ENCODE measurements at places on chromosomes 1 and 21.

DNA sequence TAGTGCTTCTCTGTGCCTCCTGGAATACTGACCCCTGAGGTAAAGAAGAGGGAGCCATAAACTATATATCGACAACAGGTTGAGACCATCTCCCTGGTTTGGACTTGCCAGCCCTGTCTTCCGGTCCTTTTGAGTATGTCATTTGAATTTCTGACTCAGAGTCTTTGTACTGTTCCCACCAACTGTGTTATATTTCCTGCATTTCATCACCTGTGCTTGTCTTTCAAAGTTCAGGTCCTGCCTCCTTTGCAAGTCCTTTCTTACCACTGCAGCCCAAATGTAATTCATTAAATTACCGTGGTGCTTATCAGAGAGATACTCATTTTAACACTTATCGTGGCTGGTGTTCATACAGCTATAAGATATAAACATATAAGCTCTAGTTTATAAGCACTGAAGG is 10.7 kb downstream of the AK5 start:
- no peak for DNase-seq

DNA sequence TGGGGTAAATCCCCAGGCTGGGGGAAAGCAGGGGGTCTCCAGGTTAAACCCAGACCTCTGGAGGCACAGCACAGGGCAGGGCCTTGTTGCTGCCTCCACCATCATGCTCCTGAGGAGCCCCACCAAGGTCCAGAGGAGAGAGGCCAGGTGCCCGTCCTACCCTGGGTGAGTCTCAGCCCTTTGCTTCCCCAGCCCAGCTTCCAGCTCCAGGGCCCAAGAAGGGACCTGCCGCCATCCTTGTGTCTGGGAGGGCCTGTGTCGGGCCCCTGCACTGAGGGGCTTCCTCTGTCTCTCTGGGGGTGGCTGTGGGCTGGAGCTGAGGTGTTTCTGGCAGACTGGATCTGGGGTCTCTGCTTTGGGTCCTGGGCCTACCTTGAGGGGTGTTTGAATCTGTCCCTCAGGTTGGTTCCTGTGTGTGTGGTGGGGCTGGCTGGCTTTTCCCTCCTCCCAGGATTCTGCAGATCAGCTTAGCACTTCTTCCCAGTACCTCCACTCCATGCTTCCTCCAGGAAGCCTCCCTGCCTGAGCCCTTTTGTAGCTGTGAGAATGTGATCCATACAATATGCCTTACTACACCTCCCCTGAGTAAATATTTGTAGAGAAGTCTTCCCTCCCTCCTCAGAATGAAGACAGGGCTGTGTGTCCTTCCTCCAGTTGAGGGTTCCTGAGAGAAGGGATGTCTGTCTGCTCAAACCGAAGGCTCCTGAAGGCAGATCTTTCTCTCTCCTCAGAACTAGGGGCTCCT is 6.2 kb downstream of the GPR3 start:
- DNase-seq: no peak

DNA sequence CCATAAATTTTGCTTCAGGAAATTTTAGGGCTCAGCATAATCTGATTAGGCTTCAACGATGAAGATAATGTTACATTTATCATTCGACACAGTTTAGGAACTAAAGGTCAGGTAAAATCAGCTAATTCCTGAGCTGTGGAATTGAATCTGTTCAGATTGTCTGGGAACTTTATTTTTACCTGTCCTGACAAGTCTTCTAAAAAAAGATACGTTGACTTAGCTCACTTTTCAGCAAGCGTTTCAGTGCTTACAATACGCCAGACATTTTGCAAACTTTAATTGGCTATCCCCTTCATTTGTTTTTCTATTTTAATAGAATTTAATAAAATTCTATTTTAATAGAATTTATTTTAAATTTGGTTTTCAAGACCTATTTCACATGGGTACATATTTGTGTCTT is 57.8 kb downstream of the POU2F1 start:
- DNase-seq: no peak

DNA sequence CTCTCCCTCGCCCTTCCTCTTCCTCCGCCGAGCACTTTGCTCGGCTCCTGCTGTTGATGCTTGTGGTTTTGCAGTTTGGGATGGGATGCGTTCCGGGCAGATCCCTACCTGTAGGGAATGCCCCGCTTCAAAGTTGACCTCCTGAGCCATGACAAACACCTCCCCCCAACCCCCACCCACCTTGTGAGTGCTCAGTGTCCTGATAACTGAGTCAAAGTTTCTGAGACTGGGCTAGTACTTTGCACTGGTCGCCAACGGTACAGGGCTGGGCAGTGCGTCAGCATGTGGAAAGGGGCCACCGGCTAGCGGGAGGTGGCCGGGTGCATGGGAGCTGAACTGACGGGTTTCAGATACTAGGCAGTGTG is 771 bp downstream of the RABGAP1L start:
- peak; percentile 35 for DNase-seq

GRCh38 chr1:11602424-11602823 is 51.8 kb downstream of the FBXO2 start:
- DNase-seq: no peak

- DNase-seq: no peak
Observed at GRCh38 chr1:54227891-54228310, 27.9 kb downstream of the MRPL37 start.

DNA sequence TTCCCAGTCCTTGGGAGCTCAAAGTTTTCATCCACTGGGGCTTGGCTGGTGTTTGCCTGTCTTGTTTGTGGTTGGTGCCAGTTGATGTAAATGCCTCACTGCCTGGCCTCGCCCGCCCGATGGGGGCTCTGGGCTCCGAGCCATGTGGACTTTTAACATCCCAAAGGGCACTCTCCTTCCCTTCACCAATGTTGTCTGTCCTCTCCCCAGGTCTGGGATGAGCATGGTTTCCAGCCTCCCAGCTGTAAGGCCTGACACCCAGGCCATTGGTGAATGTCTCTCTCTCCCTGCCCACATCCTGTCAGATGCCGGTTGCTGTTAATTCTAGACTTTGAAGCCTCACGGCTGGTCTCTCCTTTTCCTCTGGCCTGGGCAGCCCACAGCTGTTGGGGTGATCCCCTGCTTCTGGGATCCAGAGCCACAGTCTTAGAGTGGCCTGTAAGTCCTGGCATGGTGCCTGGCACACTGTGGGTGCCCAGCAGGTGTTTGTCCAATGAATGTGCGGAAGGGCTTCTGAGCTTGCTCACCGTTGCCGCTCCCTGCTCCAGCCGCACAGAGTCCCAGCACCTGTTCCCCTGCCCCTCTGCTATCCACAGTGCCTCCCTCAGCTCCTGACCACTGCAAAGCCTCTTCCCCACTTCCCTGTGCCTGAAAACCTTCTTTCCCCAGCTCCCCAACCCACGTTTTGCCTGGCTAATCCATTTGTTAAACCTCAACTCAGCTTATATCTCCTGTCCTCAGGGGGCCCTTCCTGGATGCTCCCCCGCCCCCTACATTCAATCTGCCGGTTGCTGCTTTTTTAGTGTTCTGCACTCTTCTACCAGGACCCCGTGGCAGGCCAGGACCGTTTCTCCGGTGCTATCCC is 3.3 kb upstream of the C1orf174 start:
- DNase-seq: no peak

GRCh38 chr1:212738330-212738729 is 38.7 kb upstream of the BATF3 start:
- no peak for DNase-seq

- DNase-seq: peak; percentile 40
Observed at GRCh38 chr21:44911384-44912157, 9.1 kb downstream of the ITGB2 start.

DNA sequence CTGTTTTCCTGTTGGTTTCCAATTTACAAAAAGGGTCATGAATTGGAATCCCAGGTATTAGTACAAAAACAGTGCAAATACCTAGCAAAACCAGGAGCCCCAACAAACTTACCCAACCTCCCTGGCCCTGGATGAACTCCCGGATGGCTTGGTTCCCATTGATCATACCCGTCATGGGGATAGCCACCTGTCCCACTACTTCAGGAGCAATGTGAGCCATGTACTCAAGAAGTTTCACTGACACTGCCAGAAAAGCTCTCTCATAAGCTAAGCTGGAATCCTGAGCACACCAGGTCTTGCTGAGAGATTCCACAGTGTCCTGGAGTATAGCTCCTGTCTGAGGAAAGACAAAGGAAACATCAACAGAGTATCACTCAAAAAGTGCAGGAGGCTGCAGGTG is 5.7 kb downstream of the BCL2L15 start:
- no peak for DNase-seq

DNA sequence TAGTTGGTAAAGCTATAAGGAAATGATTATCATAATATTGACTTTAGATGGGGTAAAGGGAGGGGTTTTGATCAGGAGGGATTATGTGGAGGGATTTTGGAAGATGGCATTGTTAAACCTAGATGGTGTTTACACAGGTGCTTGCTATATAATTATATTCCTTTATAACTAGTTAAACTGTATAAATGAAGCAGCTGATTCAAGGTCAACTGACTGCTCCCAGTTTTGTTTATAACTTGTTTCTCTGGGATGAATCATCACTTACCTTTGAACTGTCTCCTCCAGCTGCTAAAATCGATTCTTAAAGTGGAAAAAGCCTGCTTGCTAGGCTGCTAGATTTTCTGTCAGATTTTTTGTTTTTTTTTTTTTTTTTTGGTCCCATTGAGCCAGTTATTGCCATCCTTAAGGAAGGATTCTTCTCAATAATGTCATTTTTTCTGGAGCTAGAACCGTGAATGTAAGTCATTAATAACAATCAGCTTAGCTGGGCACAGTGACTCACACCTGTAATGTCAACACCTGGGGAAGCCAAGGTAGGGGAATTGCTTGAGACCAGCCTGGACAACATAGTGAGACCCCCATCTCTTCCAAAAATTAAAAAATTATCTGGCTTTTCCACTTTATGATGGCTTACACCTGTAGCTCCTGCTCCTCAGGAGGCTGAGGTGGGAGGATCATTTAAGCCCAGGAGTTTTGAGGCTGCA is 153.2 kb downstream of the PIK3R3 start:
- no peak for DNase-seq

- DNase-seq: peak; percentile 61
Observed at GRCh38 chr1:173590557-173590956, 12.3 kb downstream of the SLC9C2 start.

- DNase-seq: no peak
Observed at GRCh38 chr1:10178597-10179405, 31.6 kb upstream of the KIF1B start.

- no peak for DNase-seq
Observed at GRCh38 chr1:19374083-19374801, 62.1 kb downstream of the SLC66A1 start.

DNA sequence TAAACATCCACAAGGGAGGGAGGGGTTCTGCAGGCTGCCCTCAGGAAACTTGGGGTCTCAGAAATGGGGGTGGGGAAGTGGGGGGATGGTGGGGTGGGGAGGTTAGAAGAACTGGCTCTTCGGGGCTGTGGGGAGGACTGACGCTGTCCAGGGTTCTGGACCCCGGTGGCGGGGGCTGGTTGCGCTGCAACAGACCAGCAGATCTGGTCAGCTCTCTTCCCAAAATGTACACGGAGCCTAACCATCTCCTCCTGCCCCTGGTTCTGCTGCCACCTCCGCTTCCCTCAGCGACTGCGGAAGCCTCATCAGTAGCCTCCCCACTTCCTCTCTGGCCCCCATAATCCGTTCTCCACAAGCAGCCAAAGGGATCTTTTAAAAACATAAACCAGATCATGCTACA is 29.3 kb upstream of the C1QA start:
- DNase-seq: no peak

DNA sequence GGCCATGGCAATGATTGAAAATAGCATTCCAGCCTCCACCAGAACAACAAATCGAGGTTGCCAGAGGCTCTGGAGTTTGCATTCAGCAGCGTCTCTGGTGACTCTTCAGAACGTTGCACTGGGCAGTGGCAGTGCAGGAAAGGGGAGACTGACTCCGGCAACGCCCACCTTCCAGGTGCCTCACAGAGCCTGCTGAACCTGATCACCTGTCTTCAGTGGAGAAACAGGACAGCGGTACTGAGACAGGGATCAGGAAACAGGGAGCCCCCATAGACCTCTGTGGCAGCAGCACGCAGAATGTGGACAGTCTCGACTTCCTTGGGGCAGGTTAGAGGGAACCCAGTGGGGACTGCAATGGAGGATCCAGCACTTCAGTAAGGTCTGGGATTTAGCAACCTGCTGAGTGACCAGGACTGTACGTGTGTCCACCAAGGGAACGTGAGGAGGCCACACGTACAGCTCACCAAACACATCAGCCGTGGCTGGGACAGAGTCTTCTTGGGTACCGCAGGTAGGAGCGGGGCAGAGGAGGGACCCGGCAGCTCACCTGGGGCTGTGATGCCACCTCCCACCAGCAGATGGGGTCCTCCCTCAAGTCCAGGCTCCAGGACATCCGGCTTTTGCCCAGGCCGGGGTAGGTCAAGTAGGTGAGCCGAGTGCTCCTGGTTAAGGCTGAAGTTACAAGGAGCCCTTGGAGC is 128.6 kb downstream of the PRDM2 start:
- DNase-seq: no peak

DNA sequence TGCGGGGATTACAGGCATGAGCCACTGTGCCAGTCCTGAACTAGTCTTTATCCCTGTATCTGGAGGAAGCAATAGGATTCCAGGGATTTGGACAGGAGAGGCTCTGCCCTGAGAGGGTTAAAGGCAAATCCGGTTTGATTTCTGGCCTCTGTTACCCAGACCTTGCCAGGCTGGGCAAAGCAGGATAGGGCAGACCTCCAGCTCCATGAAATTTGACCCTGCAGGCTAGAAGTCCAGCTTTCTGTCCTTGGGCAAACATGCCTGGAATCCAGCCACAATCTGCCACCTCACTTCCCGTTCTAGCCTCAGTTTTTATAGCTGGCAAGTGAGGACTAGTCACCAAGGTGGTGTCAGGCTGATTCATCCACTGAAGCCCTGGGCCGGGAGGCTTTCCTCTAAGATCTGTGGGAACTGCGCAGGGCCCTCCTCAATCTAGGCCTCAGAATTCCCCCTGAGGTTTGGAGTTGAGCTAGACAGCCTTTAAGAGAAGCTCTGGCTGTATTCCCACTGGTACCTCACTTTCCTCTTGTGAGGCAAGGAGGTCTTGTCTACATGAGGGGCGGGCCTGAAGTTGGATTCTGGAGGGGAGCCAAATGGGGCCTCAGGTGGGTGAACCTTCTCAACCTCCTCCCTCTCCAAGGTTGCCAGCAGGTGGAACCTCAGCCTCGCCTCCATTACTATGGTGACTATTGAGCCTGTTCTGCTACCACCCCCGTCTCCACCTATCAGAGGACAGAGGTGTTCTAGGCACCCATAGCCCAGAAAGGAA is 7.0 kb upstream of the P3R3URF start:
- peak; percentile 99 for DNase-seq

- no peak for DNase-seq
Observed at GRCh38 chr1:160429702-160430535, 29.6 kb downstream of the VANGL2 start.

DNA sequence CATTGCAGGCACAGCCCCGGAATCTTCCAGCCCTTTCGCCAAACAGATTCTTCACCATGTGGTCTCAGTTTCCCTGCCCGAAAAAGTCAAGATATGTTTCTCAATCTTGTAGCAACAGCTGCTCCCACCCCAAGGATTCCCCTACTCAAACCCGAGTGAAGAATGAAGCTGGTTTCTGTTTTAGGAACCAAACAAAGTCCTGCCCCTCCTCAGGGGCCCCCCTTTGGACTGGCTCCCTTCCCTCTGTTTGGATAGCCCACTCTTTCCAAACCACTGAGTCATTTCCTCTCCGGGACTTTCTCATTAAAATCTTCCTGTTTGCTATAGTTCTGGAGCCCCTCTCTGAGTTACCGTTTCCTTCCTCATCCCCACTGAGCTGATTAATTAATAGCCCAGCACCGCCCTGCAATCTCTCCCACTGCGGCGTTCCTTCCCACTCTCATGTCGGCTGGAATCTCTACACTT is 100.9 kb downstream of the TSEN15 start:
- peak; percentile 10 for DNase-seq

Data from RCC 7860 (cell line).